ENCODE measurements at places on chromosomes 5 and 9.
A peak's percentile ranks its signal among the peaks of the same experiment; 100 is the strongest.

- peak; percentile 21 for DNase-seq
Measured at GRCh38 chr9:129726322-129727160, 26.3 kb downstream of the PTGES start.

DNA sequence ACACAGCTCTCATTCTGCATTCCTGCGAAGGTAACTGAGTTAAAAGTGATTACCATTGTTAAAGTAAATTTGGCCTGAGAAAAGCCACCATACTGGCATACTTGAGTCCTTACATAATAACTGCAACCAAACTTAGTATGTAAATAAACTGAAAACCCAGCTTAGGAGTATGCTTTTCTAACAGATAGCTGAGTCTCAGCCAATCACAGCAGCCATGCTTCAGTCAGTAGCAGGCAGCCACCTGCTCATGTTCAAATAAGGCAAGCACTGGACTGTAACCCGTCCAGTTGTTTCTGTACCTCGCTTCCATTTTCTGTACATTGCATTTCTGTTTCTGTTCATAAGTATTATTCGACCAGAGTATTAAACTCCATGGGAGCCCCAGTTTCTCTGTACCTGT, 58.6 kb downstream of the GCNT4 start:
- no peak for DNase-seq

- DNase-seq, result no peak
Measured at GRCh38 chr9:2992427-2992826, 148.5 kb upstream of the PUM3 start.

GRCh38 chr5:80963966-80964481, 3.9 kb downstream of the RASGRF2 start:
- DNase-seq, result no peak

DNA sequence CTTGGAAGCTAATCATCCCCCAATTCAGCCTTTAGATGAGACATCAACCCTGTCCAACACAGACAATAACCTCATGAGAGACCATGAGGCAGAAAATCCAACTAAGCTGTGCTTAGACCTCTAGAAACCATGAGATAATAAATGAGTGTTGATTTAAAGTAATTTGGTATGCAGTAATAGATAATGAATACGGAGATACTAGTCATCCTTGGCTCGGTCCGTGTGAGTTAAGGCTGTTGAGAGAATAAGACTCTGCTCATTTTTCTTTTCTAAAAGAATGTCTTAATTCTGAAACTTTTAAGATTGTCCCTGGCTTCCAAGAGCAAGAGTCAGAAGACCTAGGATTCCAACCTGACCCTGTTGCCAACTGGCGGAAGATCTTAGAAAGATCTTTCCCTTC, 6.1 kb downstream of the TNC start:
- no peak for DNase-seq

DNA sequence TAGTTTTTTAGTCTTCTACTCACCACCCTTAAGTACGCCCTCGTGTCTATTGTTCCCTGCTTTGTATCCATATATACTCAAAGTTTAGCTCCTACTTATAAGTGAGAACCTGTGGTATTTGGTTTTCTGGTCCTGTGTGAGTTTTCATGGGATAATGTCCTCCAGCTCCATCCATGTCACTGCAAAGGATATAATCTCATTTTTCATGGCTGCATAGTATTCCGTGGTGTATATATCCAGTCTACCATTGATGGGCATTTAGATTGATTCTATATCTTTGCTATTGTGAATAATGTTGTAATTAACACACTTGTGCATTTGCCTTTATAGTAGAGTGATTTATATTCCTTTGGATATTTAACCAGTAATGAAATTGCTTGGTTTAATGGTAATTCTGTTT, 579.9 kb downstream of the CDH18 start:
- no peak for DNase-seq

DNA sequence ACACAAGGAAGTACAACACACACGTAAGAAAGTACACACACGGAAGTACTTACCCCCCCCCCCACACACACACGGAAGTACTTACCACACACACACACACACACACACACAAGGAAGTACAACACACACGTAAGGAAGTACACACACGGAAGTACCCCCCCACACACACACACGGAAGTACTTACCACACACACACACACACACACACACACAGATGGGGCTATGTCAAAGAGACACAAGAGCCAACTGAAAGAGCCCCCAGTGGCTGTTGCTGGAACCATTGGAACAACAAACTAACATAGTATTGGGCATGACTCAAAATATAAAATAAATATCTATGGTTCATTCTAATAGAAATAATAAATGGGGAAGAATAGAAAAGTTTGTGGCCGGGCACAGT, 4.9 kb upstream of the MAPK9 start:
- DNase-seq, result no peak

DNA sequence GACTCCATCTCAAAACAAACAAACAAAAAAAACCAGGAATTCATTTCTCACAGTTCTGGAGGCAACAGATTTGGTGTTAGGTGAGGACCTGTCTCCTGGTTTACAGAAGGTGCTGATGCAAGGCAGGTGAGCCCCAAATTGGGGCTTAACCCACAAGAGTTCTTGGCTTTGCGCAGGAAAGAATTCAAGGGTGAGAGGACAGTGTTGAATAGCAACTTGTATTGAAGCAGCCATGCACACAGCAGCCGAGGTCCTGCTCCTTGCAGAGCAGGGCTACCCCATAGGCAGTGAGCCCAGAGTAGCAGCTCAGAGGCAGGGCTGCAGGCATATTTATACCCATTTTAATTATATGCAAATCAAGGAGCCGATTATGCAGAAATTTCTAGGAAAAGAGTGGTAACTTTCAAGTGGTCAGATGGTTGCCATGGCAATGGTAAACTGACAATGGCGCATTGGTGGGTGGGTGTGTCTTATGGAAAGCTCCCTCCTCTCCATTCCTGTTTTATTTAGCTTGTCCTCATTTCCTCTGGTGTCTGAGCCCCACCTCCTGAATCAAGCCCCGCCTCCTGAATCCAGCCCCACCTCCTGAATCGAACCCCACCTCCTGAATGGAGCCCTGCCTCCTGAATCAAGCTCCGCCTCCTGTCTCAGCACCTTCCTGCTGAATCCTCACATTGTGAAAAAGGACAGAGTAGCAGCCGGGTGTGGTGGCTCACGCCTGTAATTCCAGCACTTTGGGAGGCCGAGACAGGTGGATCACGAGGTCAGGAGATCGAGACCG, 34.5 kb upstream of the COL5A1 start:
- peak; percentile 53 for DNase-seq

GRCh38 chr5:90547072-90547536, 11.5 kb upstream of the ADGRV1 start:
- DNase-seq, result no peak

DNA sequence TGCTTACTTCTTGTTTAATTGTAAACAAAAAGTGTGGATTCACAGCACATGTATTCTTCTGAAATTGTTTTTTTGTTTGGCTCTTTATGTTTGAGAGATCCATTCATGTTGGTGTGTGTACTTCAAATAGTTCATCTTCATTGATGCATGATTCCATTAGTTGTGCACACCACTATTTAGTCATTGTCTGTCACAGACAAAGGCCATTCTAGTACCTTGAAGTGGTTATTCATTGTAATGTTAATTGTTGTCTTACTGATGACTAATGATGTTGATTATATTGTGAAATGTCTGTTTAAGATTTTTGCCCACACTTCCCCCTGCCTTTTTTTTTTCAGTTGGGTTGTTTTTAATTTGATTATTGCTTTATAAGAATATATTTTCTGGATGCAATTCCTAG, 391.3 kb downstream of the DIRAS2 start:
- DNase-seq, result no peak

GRCh38 chr5:157137691-157138090, 5.0 kb downstream of the MED7 start:
- DNase-seq, result no peak

DNA sequence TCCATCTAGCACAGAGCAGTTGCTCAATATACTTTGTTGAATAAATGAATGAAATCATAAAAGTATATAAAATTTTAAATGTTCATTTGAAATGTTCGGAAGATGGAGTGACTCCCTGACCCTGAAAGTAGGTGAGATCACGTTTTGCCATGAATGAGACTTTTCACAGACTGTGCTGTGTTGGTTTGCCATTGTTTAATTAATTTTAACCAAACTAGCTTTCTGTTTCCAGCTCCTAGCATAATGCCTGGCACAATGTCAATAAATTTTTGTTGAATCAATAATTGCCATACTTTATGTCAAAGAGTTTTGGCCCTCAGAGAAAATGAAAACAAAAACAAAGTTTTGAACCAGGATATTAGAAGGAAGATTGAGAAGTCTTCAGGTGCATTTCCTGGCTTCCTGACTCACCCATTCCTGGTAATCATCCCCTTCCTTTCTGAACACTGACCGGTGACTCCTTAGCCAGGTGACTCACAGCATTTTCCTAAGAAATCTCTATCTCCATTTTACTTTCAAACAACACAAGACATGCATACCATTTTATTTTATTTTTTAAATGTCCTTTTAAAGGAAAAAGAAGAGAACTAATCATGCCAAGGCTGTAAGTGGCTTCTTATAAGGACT, 15.1 kb downstream of the SLC28A3 start:
- no peak for DNase-seq

All from posterior cingulate gyrus (tissue), 11 donors.